Placental epithelial cell (primary cell): ENCODE measurements at places on chromosomes 4 and X. TPM values are rescaled to one million over a fixed set of nuclear protein-coding genes. Genes with fewer than 3 reads are reported as not detected.

MAGEE2 gene
- total RNA-seq = not detected in 2 replicates

FRYL gene
- 60.3 and 66.3 TPM in 2 replicates for total RNA-seq

HPSE gene
- 4.2 and 11.0 TPM in 2 replicates for total RNA-seq

GRXCR1 gene
- not detected in 2 replicates for total RNA-seq

L1CAM gene
- total RNA-seq = 0.22 and 0.39 TPM in 2 replicates

TCEAL7 gene
- total RNA-seq = 2.1 and 10.6 TPM in 2 replicates
